ENCODE measurements at places on chromosomes 5 and 9. TPM values are rescaled to one million over a fixed set of nuclear protein-coding genes. Genes with fewer than 3 reads are reported as not detected.
A peak's percentile ranks its signal among the peaks of the same experiment; 100 is the strongest.

PAM gene
- 131 TPM for total RNA-seq

GRCh38 chr5:56026863-56027300 lies 32.1 kb upstream of the IL6ST start:
- DNase-seq, result no peak

- no peak for DNase-seq
These were observed 229.8 kb downstream of the BNC2 start for GRCh38 chr9:16640649-16641048.

ENG gene
- 25.1 TPM for total RNA-seq

DNA sequence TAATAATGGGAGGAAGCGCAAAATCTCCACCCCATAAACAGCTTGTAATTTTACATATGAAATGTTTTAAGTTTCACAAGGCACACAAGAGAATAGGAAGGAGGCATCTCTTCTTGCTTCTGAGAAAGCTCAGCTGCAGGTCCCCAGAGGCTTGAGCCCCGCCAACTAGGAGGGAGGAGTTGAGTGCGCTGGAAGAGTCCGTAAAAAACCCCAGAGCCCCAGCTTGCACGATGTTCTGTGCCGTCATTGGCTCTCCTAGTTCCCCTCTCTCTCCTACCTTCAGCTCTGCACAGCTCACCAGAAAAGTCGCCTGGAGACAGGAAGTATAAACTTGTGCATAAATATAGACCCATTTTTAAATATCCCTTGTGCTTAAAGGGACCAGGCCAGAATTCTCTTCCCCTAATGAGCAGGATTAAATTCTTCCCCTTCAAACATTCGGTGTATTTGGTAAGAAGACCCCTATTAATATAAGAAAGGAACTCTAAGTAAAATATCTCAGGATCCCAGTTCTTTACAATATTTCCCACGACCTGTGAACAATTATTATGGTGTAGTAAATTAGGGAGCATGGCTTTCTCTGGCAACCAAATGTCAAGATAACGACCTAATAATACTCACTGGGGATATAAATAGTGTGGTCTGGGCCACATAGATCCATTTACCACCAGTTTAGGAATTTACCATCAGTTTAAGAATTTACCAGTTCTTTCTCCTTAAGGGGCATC lies 13.7 kb downstream of the GLRX start:
- DNase-seq, result no peak

PCSK1 gene
- total RNA-seq, result not detected

DNA sequence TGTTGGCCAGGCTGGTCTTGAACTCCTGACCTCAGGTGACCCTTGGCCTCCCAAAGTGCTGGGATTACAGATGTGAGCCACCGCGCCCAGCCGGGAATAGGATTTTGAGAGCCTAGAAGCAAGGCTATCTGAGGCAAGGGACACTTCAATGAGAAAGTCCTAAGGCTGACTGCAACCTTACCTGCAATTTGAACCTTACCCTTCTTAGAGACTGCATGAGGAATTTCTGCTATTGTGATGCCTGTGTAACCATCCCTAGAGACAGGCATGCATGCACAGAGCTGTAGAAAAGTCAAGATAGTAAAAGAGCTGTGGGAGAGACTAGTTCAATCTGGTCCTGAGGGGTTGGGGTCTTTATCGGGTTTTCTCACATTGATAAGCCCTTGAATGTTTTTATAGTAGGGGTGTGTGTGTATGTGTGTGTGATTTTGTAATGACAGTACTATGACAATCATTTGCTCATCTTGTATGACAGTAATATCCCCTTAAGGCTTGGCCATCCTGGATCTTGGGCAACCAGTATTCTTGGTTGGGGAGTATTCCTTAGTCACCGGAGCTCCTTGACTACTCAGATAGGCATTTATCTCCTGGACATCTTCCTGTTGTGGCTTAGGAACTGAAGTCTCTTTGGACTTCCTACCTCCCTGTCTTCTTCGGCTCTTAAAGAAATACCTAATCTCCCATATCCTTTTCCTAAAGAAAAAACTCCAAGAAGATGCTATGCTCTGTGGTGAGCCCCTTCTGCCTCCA lies 11.2 kb downstream of the DNAJB5 start:
- DNase-seq, result no peak

PKN3 gene
- 19.9 TPM for total RNA-seq

GRCh38 chr5:127993476-127993875 lies 90.1 kb upstream of the SLC12A2 start:
- DNase-seq, result peak; percentile 13

EGFLAM gene
- total RNA-seq, result 14.8 TPM

DNA sequence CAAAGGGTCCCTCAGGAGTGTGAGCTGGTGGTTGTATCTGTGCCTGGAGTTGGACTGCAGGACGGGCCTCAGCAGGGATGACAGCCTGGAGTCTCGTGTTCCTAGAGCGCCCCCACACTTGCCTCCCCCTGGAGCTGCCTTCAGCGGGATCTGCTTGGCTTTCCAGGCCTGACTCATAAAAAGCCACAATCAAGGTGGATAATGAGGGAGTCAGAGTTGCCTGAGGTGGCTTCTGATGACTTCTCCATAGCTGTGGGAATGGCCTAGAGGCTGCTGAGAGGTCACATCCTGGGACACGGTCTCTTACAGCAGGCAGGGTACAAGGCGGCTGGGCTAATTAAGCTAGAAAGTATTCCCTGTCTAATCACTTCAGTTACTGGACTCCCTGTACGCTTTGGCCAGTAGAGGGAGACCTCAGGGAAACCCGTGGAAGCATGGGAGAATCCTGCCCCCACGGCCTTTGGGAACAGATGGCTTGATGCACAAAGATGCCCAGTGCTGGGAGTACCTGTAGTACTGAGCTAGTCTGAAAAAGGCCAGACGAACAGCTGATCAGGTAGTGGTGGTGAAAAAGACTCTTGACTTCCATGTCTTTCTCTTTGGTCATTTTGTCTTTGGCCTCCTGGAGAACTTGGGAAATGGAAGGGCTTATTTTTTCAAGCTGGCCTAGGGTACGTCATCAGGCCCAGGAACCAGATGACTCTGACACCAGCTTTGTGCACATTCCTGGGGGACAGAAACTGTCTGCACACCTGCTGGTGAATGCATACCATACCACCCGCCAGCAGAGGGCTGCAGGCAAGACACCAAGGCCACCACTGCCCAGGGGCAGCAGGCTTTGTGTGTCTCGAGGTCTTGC lies 16.1 kb upstream of the FRRS1L start:
- DNase-seq, result no peak

GRCh38 chr9:137720571-137721110 lies 101.8 kb downstream of the EHMT1 start:
- no peak for DNase-seq

- DNase-seq, result no peak
These were observed 29.4 kb upstream of the RAI14 start for GRCh38 chr5:34626751-34627150.

INSL6 gene
- not detected for total RNA-seq

PCDHAC1 gene
- 0.59 TPM for total RNA-seq

DNA sequence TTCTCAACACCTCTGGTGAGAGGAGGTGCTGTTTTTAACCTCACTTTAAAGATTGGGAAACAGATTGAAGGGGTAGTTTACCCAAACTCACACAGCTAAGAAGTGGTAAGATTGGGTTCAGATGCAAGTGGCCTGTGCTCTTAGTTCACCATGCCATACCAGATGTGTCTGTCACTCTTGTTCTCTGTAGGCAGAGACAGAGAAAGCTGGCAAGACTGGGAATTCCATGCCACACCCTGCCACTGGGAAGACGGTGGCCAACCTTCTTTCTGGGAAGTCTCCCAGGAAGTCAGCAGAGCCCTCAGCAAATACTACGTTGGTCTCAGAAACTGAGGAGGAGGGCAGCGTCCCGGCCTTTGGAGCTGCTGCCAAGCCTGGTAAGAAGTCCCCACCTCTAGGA lies 11.0 kb downstream of the TCOF1 start:
- no peak for DNase-seq

S100Z gene
- not detected for total RNA-seq

GRCh38 chr9:129550199-129550839 lies 70.6 kb downstream of the C9orf50 start:
- DNase-seq, result no peak

DNA sequence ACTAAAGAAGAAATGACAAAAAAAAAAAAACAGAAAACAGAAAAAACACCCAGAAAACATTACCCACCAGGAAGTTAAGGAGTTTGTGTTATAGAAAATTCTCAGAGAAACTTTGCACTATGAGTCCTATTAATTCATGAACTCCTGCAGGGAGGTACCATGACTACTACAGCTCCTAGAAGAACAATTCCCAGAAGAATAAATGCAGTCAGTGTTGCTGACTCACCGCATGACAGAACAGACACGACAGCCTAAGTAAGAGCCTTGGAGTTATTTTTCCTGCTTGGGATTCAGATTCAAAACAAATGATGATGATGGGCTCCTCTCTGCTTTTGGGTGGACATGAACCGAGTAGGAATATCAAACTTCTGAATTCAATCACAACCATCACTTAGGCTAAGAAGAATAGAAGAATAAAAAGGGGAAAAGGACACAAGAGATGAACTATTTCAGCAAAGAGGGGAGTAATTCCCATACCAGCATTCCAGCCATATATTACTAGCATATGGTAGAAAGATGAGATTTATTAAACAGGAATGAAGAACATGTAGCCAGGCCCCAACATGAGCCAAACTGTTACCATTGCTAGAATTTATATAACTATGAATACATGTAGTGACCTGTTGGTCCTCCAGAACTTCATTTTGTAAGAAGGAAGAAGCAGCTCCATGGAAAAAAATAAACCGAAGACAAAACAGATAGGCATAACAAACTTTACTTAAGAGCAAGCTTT lies 209.6 kb upstream of the PDE4D start:
- DNase-seq, result no peak
